ENCODE measurements at places on chromosomes 3 and 15.

DNA sequence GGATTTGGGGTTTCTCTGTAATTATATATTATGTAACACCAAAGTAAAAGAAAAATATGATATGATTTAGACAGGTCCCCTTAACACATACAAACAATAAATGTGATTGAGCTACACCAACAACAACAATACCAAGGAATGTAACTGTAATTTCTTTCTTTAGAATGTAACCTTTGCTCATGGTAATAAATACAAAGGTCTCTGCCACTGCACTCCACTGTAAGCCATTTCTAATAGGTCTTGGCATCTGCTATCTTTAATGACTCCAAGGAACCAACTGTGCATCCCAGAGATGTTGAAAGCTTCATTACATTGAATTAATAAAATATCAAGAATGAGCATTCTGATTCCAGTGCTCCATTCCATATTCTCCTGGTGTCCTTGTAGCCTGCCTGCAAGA is 88.8 kb downstream of the PDZRN3 start:
- no peak for DNase-seq

DNA sequence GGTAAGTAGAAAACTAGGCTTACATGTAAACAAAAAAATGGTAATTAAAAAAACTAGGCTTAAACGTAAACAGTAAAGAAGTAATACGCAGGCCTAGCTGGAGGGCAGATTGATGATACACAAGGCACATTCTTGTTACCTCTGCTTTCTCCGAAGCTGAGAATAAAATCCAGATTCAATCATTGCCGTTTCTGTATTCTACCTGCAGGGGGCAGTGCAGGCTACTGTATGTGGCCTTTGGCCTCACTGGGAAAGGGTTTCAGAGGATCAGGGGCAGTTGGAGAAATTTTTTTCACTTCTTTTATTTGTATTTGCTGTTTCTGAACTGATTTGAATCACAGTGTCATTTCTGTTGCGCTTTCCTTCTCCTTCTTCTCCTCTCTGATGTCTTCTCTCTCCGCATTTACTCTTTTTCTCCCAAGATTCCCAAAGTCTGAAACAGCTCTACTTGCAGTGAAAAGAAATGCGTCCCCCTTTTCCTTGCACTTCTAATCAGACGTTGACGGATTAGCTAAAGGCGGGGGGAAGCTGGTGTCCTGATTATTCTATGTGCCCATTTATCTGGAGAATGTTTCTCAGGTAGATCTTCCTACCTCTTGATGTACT is 67.1 kb upstream of the MCTP2 start:
- DNase-seq, result peak; percentile 76

DNA sequence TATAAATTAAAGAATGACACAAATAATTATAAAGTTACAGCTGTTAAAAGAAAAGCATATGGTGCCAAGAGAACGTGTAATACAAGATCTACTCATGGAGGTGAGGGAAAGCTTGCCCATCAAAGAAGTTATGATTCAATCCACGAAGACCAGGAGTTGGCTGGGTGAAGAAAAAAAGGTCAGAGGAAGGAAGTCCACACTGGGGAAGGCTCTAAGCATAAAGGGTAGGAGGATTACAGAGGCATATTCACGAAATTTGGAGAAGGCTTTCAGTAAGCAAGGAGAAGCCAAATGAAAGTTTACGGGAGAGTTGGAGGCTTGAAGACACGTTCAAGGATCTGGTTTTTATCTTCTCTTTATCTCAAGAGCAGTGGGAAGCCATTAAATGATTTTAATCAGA is 1.8 kb upstream of the TGFBR2 start:
- DNase-seq, result no peak

GRCh38 chr3:141086188-141086587 is 35.0 kb downstream of the SPSB4 start:
- DNase-seq, result no peak

DNA sequence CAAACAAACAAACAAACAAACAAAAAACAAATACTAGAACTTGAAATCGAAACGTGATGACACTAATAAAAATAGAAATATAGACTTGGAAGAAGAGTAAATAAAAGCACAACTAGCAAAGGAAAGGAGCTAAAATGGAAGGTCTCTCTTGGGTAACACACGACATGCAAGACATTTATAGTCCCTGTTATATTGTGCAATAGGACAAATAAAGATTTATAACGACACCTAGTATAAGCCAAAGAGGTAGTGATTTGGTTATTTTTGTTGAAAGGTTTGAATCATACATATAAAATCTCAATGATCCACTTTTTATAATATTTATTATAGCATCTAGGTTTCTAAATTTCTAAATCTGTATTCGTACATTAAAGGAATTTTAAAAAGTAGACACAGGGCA is 349.6 kb downstream of the CHST2 start:
- DNase-seq, result no peak

DNA sequence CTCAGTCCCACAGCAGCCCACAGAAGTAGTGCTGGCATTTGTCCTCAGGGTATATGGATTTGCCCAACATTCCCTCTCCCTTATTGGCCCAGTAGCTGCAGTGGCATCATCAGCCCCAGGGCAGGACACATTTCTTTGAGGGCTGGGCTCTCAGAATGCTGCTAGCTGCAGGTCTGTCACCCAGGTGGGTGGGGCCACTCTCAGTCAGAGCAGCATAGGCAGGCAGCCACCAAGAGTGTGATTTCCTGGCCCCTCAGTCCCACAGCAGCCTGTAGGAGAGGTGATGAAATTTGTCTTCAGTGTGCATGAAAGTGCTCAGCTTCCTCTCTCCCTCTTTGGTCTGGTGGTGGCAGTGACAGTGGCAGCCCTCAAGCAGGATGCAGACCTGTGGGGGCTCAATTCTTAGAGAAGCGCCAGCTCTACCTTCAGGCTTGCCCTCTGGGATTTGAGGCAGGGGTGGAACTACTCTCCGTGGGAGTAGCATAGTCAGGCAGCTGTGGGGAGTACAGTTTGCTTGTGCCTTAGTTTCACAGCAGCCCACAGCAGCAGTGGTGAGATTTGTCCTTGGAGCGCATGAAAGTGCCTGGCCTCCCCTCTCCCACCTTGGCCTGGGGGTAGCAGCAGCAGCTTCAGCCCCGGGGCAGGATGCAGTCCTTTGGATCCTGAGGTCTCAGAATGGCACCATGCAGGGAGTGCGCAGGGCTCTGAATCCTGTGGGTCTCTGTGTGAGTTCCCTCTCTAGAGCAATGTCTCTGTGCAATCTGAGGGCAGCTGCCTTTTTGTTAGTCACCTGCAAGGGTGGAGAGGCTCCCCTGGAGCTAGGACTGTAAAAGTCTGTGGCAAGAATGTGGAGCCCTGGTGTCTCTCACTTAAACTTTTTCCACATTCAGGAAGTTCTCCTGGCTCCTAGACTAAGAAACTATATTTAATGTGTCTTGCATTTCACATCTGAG is 1229.1 kb downstream of the ROBO2 start:
- no peak for DNase-seq

DNA sequence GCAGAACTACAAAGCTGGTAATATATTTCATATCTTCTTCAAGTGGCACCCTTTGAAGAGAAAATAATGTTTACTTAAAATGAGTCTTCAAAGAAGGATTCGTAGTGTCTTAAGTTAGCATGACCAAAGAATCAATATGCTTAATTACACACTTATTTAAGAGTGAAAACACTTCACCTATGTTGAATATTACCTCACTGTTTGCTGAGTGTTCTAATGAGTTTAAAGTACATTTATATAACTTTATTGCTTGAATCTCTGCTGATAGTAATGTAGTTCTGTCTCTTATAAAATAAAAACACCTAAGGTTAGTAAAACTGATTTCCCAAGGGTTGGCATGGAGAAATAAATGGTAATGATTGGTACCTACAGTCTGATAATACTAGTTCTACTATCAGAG is 143.3 kb upstream of the SLC2A2 start:
- no peak for DNase-seq

DNA sequence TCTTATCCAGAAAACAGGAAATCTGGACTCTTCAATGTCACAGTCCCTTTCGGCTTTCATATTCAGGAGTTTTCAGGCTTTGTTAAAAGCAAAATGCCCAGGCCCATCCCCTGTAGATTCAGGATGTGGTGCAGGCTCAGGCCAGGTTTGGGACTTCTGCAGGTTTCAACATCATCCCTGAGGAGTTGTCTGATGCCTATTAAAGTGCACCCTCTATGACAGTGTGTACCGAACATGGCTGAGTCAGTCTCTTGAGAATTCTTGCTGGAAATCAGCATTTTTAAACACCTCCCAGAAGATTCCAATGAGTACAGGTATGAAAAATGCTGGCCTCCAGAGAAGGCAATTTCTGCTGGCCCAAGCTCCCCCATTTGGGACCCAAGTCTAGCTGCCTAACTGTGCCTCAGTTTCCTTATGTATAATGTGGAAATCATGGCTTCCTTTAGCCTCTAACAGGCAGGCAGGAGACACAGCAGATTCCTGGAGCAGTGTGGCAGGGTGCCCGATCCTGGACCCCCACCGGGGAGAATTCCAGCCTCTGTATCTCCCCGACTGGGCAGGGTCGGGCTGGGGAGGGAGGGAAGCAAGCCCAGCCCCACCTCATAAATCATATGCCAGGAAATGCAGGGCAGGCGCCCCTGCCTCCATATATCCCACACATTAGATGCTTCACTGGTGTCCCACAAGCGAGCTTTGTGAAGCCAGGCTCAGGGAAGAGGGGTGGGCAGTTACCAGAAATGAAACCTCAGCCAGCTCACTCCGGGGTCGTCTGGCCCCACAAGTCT is 44.4 kb upstream of the SLC6A11 start:
- no peak for DNase-seq

GRCh38 chr3:69126216-69126615 is 3.8 kb upstream of the LMOD3 start:
- no peak for DNase-seq

- DNase-seq, result no peak
Observed at GRCh38 chr3:36942638-36943248, 2.1 kb downstream of the TRANK1 start.

GRCh38 chr3:32105291-32106131 is 909 bp upstream of the GPD1L start:
- no peak for DNase-seq

DNA sequence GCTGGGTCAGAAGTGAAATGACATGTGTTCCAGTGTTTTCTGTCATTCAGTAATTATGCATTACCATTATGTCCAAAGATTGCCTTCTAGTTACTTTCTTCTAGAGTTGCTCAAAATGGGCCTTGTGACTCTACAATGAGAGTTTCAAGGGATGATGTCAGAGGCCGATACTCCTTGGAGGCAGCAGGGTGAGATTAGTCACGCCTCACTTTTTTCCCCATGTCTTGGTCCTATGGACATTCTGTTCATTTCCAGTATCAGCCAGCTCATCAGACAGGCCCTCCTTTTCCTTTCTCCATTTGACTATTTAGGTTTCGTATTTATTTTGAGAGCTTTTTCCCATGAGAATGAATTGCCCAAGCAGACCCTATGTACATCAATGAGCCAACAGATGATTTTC is 17.5 kb downstream of the VGLL3 start:
- no peak for DNase-seq

- DNase-seq, result peak; percentile 54
Observed at GRCh38 chr3:57544181-57545125, at the start of gene DNAH12. DNAH12 (minus strand) TSS chr3:57544344; CDS start chr3:57542870, 1,474 bp downstream.

GRCh38 chr15:94306700-94307650 is 75.6 kb downstream of the MCTP2 start:
- DNase-seq, result no peak

DNA sequence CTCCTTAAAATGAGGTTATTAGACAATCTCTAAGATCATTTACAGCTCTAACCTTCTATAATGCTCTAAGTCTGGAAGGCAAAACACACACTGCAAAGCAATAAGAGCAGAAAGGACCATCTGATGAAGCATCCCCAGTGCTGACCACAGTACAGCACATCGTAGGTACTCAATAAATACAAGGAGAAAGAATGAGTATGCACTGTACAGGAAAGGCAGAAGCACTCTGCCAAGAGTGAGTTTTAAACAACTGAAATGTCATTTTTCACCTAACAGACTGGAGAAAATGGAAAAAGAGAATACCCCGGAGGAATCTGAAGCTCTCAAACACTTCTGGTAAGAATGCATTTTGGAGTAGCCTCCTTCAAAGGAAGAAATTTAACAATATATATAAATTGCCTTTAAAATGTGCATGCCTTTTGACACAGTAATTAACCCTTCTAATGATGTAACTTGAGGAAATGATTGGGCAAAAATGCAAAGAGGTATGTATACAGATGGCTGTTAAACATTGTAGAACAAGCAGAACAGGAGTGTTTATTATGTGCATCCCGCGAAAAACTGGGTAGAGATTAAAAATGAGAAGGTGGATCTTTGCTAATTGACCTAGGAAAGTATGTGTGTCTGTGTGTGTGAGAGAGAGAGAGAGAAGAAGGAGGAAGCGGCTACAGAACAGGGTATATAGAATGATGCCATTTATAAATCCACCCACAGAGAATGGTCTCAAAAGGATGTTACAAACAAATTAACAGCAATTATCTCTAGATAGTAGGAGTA is 8.0 kb upstream of the OXTR start:
- no peak for DNase-seq

DNA sequence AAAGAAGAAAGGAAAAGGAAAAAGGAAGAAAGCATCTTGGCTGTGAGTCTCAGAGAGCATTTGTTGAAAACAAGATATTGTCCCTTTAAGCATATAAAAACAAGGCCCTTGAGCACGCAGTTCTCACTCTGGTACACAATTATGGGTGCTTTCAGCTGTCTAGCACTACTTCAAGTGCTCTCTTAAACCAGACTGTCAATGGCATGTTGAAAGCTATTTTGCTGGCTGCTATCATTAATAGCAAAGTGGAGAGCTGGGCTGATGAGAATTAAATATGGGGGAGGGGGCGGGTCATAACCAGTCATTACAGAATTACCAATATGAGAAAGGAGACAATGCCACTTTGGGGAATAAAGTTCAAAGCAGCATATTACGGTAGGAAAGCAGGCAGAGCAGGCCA is 9.3 kb downstream of the TLE3 start:
- no peak for DNase-seq

DNA sequence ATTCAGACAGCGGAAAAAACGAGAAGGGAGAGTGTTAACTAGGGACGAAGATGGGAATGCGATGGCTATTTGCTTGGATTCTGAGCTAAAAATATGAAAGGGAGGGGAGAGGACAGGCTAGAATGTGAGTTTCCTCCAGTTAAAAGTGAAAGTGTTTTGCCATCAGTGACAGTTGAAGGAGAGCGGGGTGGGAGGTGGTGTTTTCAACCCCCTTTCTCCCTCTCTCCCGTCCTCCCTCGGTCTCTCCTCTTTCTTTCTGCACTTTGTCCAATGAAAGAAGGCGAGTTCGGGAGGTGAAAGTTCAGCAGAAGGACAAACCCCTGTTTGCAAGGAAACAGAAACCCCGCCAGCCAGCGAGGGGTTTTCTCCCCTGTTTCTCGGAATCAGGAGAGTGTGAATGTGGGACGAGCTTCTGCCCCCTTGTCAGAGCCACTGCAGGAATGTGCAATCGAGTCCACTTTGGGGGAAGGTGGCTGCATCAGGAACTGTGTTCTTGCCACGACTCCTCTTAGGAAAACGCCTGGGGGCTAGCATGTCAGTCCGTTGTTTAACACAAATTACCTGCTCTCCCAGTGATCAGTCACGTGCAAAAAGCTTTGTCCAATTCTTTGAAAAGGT is 975 bp upstream of the FOXP1 start:
- DNase-seq, result peak; percentile 83

- no peak for DNase-seq
Observed at GRCh38 chr3:141728355-141728892, 9.7 kb upstream of the RNF7 start.

Data from umbilical cord (tissue), 2 donors.